CD8-positive, alpha-beta memory T cell (primary cell): ENCODE measurements at places on chromosomes 1 and 21.

- DNase-seq = no peak
Observed at GRCh38 chr21:36917471-36918158, 48.9 kb downstream of the HLCS start.

DNA sequence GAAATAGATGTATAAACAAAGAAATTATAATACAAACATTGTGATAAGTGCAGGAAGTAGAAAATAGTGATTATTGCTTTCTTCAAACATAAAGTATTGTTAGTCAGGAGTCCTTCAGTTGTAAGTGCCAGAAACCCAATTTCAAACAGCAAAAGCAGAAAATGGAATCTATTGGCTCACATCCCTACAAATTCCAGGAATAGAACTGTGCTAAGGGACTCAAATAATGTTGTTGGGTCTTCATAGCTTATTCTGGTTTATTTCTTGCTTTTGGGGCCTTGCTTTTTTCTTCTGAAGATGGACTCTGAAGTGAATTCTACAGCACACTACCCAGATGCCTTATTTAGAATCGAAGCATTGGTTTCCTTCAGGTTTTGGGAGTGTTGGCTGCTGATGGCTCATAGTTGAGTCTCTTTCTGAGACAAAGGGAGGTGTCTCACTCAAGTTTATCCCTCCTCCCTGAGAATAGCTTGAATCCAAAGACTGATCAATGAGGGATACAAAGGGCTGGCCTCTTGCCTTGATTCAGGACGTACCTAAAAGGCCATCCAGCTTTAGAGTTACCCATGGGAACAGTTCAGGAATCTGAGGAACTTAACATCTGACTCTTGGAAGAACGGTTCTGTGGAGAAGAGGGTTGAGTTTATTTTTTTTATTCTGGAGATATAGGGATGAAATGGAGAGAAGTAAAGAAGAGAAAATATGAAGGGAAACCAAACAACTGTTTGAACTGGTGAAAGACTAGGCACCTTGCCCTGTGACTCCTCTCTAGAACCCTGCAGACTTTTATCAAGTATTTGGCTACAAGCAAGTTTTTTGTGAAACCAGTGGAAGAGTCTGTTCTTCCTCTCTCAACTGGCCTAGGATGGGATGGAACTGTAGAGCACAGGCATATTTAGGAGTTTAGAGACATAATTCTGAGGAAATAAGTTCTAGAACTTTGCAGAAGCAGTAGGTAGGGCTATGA lies 39.0 kb upstream of the ATG4C start:
- no peak for DNase-seq

DNA sequence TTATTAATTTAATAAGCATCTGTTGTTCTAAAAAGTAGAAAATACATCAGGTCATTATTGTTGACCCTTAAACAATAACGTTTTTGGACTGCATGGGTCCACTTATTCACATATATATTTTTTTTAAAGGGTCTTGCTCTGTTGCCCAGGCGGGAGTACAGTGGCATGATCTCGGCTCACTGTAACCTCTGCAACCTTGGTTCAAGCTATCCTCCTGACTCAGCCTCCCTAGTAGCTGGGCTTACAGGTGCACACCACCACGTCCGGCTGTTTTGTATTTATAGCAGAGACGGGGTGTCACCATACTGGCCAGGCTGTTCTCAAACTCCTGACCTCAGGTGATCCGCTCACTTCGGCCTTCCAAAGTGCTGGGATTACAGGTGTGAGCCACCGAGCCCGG lies 53.0 kb downstream of the DAP3 start:
- no peak for DNase-seq

GRCh38 chr1:165218731-165219130 lies 137.8 kb downstream of the LMX1A start:
- DNase-seq = no peak

DNA sequence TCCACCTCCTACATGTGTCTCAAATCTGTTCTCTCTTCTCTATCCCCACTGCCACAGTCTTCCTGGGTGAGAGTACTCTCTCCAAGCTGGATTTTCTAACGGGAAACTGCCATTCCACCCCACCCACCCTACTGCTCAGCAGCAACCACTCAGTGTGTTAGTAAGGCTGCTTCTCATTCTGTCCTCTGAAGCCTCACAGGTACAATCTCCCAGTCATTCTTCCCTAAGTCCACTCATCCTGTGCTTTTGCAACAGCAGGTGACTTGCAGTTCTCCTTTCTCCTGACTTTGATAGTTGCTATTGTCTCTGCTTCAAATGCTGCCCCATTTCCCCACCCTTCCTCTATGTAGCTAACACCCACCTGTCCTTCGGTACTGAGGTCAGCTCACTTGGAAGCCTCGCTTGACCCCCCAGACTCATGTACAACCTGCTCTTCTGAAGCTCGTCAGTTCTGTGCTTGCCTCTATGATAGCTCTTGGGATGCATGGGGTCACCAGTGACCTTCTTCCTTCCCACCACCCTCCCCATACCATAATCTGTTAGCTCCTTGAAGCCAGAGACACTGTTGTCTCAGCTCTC lies 188.9 kb downstream of the RRAGC start:
- DNase-seq = no peak

DNA sequence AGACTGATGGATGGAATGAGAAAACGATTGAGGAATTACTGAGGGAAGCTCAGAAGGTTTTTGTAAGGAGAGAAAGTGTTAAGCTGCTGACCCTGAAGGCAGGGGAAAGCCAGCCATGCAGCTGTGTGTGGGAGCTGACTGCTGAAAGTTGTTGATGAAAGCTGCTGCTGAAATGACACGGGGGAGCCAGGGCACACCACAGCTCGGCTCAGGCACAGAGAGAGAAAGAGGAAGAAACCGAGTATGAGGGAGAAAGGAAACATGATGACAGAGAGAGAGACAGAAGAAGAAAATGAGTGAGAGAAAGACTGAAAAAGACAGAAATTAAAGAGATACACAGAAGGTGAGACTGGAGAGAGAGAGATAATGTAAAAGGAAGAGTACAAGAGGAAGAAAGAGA lies 115.5 kb downstream of the LRRC53 start:
- no peak for DNase-seq

DNA sequence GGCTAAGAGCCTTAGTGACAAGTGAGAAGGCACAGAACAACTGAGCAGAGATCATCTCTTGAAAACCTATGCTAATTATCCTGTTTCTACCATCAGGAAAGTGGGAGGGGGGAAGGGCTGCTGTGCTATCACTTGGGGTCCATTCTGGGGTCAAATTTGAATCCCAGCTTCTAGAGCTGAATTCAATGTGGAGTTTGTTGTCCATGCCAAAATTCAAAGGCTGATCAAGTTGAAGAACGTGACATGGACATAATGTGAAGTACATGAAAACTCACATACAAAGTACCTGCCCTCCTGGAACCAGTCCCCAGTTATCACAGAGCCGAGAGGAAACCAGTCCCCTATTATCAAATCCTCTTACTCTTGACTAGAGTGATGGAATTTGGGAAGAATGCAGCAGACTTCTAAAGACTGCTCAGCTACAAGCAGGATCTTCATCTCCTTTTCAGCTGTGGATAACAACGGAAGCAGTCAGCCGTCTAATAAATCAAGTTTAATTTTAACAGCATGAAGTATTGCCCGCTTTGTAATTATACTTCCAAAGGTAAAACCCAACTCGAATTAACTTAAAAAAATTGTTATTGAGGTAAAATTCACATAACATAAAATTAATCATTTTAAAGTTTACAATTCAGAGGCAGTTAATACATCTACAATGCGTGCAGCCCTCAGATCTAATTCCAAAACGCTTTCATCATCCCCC lies 78.3 kb downstream of the SLC45A1 start:
- no peak for DNase-seq

- no peak for DNase-seq
Observed at GRCh38 chr1:145736191-145736590, 16.9 kb downstream of the CD160 start.

- no peak for DNase-seq
Observed at GRCh38 chr1:233033361-233033760, 83.0 kb downstream of the NTPCR start.

GRCh38 chr1:206705191-206705590 lies 20.5 kb downstream of the MAPKAPK2 start:
- no peak for DNase-seq

DNA sequence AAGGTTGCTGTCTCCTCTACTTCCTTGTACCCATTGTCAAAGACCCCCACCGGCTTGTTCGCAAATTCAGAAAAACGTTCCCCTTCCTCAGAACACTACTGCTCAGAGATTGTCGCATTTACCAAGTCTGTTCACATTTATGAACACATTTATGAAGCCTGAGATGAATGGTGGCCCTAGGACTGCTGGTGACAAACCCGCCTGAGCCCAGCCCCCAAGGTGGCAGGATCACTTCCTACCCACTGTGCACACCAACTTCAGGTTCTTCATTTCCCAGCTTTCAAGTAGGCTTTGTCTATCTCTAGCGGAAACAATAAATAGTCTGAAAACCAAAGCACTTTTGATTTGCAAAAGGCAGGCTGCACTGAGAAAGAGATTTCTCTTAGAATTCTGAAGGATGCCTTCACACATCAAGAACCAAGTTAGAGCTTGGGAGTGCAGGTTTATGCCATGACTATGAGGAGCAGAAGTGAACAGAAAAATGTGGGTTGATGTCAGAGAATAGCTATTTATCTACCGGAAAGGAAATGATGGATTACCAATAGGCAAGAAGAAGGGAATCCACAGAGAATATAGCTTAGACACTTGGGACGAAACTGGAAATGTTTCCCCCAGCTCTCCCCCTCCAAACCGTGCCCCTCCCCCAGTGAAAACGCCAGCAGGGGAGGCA lies 200.5 kb downstream of the TOMM20 start:
- DNase-seq = no peak

GRCh38 chr1:24344090-24344742 lies 25.1 kb downstream of the GRHL3 start:
- DNase-seq = no peak

- DNase-seq = no peak
Observed at GRCh38 chr1:56329970-56330369, 249.4 kb downstream of the PLPP3 start.

GRCh38 chr1:58896246-58897183 lies 112.7 kb upstream of the JUN start:
- DNase-seq = no peak

DNA sequence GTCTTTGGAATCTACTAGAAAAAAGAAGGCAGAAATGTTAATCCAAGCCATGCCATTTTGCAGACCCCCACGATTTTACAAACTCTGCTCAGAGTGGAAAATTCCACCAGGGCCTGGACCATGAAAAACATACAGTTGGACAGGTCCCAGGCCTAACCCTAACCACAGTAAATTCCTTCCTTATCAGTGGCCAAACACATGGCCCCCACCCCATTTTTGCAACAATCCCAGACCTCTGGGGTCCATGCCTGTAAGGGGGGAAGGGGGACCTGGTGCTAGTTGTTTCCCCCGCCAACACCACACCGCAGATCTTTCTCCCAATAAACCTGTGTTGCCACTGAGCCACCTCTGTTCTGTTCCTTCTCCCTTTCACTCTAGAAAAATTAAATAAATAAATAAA lies 1352.7 kb downstream of the AMY1C start:
- DNase-seq = no peak

DNA sequence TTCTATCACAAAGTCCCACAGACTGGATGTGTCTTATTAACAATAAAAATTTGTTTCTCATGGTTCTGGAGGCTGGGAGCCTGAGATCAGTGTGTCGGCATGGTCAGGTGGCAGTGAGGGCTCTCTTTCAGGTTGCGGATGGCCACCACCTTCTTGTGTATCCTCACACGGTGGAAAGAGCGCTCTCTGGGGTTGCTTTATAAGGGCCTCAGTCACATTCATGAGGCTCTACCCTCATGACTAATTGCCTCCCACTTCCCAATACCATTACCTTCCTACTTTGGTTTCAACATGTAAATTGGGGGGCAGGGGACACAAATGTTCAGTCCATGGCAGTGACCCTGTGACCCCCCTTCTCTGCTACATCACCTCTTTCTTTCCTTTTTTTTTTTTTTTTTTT lies 20.7 kb upstream of the MX1 start:
- DNase-seq = no peak

GRCh38 chr1:229624521-229625070 lies 1.3 kb downstream of the TAF5L start:
- DNase-seq = no peak

DNA sequence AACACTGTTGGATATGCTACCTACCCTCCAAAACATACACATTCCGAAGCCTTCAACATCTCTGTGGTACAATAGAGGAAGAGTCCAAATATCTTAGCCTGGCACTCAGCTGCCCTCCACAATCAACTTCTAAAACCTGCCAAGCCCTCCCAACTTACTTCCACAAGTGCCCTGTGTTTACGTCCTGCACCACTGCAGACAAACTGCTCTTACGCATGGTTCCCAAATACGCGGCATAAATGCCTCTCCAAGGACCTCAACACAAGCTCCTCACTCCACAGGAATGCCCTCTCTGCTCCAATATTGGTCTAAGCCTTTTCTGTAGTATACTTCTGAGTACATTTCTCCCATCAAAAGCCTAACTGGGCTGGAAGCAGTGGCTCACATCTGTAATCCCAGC lies 6.8 kb downstream of the AK2 start:
- no peak for DNase-seq

- DNase-seq = no peak
Observed at GRCh38 chr21:30072496-30072895, 94.1 kb downstream of the CLDN17 start.

DNA sequence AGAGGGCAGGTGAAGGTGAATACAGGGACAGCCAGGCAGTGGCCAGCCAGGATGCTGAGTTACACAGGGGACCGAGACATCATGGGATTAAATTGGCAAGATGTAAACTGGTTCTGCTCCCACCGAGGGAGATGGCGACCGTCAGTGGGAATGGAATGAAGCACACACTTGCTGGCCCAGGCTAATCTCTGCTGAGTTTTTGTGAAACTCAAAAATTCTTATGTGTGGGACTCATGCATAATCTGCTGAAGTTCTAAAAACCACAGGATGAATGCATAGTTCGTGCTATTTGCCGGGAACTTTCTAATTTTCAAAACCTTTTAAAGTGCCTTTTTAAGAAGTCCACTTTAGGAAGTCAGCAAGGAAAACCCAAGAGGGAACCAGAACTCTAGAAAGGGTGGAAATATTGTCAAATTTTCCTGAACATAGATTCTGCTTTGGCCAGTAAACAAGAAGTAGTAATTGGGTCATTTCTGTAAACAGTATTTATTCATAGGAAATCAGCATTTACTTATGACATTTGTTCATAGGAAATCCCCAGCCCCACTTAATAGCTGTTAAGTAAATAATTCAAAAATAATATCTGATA lies 85.4 kb upstream of the ROR1 start:
- no peak for DNase-seq

DNA sequence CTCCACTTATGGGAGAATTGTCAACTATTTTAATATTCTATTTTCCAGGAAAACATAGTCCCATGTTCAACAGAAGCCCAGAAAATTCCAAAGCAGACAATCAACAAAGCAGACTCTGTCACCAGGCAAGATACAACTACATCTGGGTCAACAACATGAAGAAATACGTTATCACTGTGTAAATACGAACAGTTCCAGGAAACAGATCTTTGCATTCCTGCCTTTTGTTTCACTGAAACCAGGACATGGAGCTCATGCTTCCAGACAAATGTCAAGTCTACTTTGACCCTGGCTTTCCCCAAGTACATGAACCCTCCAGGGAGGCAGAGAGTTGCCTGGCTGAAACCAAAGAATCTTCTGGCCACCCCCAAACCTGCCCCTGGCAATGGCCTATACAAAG lies 106.7 kb downstream of the SETD4 start:
- no peak for DNase-seq

GRCh38 chr1:82225421-82226185 lies 424.9 kb downstream of the ADGRL2 start:
- no peak for DNase-seq
